ENCODE measurements at places on chromosomes 12 and 14.

GRCh38 chr12:52082669-52082987 lies 3.1 kb downstream of the SMIM41 start:
- no peak for DNase-seq

DNA sequence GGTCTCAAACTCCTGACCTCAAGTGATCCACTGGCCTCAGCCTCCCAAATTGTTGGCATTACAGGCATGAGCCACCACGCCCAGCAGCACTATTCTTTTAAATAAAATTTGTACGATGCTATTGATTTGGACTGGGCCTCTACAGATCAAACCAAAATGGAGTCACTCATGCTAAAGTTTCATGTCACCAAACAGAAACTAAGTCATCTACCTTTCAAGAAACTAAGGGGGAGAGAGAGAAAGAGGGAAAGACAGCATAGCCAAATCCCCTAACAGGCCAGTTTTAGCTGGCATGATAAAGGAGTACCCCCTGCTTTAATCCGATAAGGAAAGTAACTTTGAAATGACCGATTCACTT lies 23.1 kb upstream of the STK38L start:
- no peak for DNase-seq

DNA sequence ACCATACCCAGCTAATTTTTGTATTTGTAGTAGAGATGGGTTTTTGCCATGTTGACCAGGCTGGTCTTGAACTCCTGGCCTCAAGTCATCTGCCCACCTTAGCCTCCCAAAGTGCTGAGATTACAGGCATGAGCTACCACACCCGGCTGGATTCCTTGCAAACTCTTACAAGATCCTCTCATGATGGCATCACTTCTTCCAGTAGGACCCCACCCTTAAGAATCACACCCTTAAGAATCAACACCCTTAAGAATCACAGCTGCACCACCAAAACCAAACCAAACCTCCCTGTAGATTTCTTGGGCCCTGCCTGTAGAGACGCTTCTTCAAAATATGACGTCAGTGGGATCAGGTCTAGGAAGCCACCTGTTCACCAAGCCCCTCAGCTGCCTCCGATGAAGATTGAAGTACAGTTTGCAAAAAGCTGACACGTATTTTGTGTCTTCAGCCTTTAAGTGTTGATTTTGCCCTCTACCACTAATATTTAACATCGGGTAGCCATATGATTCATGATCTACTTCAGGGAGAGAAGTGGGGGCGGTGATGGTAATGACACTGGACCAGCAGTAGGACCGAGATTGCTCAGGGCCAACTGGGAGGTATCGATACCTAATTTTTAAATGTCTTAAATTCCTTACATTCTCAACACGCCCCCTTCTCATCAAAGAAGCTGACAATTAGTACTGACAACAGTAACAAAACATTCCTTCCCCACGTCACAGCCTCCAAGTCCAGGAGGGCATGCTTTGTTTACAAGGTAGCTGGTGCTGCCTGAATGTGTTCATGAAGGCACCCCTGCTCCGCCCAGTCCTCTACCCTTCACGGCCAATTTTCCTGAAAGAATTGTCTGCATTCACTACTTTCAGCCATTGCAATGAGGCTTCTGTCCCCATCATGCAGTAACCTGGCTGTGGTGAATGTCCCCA lies 57.2 kb downstream of the ESRRB start:
- no peak for DNase-seq

DNA sequence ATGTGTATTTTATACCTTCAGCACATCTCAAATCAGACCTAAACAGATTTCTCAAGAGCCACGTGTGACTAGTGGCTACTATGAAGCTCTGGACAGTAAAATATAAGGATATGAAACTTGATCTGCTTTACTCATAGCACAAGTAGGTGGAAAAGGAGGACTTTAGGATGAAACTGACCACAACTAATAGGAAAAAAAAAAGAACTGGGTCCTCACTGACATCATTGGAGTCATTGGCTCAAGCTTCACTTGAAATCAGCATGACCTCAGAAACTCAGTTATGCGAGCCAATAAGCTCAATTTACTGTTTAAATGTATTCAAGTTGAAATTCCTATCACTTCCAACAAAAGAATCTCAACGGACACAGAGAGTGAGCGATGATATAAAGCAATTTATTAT lies 34.1 kb upstream of the CIT start:
- DNase-seq: no peak

- no peak for DNase-seq
Measured at GRCh38 chr12:19967431-19967830, 400.9 kb upstream of the PDE3A start.

- no peak for DNase-seq
Measured at GRCh38 chr12:125890971-125891370, 825.7 kb downstream of the AACS start.

DNA sequence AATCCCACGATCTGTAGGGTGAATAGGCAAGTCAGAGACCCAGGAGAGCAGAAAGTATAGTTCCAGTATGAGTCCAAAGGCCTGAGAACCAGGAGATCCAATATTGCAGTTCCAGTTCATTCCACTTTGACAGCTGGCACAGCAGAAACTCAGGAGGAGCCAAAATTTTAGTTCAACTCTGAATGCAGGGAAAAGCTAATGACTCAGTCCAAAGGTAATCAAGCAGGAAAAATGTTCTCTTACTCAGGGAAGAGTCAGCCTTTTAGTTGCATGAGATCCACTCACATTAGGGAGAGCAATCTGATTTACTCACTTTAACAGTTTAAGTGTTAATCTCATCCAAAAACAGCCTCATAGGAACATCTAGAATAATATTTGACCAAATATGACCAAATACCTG lies 130.2 kb upstream of the LRFN5 start:
- no peak for DNase-seq

DNA sequence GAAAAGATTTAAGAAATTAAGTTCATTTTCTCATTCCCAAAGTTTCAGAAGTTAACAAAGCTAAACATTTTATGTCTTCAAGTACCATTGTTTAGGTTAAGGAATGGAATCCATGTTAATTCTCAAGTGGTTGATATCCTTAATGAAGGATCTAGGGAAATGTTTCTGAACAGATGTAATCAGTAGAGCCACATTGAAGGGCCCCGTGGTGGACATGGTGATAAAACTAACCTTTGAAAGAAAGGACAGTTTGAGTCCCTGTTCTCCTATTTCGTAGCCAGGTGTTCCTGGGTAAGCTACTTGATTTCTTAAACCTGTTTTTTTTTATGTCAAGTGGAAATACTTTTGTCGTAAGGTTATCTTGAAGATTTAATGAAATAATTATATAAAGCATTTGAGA lies 4.6 kb downstream of the PPM1A start:
- DNase-seq: no peak

DNA sequence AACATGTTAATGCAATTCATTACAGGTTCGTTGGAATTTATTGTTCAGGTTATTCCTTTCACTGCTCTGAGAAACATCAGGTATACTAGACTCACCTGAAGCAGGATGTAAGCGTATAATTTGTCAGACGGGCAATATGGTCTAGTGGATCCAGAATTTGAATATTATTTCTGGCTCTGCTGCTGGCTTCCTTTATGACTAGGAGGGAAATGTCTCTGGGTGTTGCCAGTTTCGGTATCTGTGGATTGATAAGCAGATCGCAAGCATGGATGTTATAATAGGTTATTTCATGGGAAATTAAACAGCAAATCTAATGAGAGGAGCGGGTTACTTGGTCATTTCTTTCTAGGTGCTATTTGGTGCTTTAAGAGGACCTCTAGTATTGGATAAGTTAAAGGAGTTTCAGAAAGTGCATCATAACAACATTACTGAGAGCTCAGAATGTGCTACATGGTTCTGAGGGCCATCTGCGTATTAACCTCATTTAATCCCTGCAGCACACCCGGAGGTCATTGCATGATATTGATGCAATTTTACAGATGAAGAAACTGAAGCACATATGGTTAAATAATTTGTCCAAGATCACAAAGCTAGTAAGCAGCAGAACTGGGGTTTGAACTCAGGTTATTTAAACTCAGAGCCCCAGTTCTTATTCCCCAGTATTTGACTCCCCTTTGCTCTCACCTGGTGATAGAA lies 47.3 kb upstream of the BCAT1 start:
- no peak for DNase-seq

DNA sequence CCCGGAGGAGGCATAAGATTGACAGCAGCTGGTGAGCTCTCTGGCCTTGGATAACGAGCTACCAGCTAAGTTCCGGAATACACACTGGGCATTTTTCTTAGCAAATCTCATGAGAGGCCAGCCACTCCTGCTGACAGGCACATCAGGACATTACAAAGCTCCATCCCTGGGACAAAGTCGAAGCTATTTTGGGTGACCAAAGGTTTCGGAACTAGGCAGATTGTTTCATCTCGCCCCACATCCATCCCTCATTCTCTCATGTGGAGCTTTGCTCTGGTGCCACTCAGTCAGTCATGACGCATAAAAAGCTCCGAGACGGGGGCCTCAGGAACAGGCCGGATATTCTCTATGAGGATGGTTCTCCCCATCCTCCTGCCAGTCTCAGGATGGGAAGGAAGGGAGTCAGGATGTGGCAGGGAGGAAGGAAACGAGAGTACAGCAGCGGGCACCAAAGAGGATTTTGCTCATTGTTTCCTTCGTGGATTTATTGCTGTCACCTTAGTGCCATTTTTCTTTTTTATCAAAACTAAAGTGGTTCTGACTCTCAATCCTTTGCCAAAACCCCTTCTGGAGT lies 253.1 kb upstream of the FKBP4 start:
- DNase-seq: no peak

- no peak for DNase-seq
Measured at GRCh38 chr14:104688505-104689108, 811 bp upstream of the INF2 start.

DNA sequence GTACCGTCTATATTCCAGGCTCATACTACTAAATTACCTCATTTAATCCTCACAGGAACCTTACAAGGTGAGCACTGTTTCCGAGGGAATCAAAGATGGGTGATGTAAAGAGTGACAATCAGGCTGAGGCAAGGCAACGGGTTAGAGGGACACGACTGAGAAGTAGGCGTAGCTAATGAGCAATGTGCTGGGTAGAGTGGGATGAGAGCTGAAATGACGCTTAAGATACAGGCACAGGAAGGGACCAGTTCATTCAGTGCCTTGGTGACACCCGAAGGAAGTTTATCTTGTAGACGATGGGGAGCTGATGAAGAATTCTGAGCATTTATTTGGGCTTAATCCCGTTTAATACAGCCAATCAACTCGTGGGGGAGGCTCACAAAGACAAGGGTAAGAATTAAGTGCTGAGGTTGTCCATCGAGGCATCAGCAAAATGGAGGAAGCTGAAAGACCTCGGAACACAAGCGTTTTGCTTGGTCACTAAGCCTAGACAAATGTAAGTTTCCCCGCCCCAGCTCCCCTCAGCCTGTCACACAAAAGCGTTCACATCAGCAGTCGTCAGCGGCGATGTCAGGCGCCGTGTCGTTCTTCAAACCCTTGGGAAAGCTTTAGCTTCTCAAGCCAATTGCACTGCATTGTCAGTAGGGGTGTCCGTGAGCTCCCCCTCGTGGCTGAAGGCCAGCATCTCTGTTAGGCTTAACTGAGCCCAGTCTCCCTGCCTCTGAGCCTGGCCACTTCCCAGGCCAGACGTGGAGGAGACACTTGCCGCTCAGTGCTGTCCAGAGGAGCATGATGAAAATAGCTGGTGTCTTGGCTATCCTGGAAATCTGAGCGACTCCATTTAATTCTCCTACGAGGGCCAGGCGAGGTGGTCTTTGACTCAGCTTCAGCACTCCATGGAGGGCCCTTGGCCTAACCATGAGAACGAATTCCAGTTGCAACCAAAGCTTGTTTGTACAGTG lies 288.5 kb upstream of the G2E3 start:
- DNase-seq: peak; percentile 12

GRCh38 chr12:12716151-12716792 lies 896 bp upstream of the CDKN1B start:
- DNase-seq: no peak

DNA sequence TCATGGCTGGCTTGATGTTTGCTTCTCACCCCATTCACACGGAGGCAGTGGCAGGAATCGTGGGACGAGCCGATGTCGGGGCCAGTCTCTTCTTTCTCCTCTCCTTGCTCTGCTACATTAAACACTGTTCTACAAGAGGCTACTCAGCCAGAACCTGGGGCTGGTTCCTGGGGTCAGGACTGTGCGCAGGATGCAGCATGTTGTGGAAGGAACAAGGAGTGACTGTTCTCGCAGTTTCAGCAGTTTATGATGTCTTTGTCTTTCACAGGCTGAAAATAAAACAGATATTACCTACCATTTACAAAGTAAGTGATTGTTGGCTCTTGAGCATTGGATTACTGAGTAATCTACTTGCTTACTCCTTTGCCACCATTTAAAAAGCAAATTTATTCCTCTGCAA lies 170.6 kb downstream of the TMTC2 start:
- DNase-seq: no peak

DNA sequence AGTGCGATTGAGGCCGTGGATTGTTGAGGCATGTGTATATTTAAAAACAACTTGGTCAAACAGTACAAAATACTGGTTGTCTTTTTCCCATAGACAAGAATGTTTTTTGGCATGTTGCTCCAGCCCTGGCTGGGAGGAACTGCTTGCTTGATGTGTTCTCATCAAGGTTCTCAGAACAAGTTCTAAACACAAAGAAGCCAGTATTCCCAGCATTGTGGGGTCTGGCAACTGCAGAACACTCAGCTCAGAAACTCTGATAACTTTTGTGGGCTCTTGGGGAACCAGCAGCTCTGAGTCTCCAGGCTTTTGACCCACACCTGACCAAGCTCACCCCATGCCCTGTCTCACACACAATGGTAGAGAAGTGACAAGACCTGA lies 27.1 kb upstream of the DICER1 start:
- DNase-seq: no peak

GRCh38 chr12:11595080-11595479 lies 54.4 kb upstream of the ETV6 start:
- no peak for DNase-seq

- DNase-seq: no peak
Measured at GRCh38 chr12:132608231-132609171, 1.9 kb downstream of the LRCOL1 start.

DNA sequence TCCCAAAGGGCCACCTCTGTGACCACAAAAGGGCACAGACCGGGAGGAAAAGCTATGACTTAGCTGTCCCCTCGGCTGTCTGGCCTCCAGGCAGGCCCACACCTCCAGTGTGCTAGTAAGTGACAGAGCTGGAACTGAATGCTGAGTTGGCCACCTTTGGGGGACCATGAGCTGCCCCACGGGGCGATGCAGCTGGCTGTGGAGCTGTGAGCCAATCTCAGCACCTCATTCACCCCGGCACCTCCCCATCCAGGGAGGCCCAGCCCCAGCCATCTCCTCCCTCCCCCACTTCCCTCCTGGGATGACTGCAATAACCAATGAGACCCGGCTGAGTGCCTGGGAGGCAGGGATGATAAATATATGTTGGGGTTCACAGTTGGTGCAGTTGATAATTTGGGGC lies 12.2 kb upstream of the TESC start:
- no peak for DNase-seq

DNA sequence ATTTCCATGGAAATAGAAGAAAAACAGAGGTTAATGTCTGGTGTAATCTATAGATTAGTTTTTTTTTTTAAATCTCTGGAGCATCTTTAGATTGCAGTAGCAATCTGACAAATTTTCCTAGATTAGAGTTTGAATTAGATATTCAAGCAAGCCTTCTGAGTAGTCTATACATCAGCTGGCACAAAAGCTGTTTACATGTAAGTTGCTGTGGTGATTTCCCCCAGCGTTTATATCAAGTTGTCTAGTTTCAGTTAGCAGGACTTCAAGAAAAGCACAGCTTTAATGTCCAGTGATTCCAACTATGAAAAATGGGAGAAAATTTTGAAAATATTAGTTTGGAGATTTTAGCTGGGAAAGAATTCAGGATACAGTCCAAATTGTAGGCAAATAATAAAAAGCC lies 605.0 kb upstream of the USP15 start:
- DNase-seq: no peak

Data from activated T-helper 9 cell treated with anti-CD3 and anti-CD28 coated beads, Interleukin-2, amount 50 U/mL, for 16 hours (primary cell).